Mucosa of descending colon (tissue), 3 donors: ENCODE measurements at places on chromosomes 13 and 19. TPM values are rescaled to one million over a fixed set of nuclear protein-coding genes. Genes with fewer than 3 reads are reported as not detected.

DNA sequence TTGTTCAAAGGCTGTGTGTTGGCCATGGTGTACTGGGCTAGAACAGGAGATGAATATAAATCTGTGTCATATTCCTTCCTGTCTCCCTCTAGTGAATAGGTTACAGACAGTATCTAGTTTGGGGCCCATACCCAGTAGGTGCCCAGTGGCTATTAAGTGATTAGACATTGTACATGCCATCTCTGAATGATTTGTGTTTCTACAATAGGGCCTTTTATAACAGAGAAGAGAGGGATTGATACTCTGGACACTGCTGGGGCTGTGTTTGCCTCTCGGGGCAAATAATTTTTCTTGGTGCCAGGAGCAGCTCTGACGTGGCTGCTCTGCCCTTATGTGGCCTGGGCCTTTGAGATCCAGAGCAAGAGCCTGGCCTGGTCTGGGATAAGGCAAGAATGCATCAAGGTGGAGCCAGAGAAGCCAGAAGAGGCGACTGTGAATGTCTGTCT is 403.1 kb downstream of the SPRY2 start:
- no peak for DNase-seq

DNA sequence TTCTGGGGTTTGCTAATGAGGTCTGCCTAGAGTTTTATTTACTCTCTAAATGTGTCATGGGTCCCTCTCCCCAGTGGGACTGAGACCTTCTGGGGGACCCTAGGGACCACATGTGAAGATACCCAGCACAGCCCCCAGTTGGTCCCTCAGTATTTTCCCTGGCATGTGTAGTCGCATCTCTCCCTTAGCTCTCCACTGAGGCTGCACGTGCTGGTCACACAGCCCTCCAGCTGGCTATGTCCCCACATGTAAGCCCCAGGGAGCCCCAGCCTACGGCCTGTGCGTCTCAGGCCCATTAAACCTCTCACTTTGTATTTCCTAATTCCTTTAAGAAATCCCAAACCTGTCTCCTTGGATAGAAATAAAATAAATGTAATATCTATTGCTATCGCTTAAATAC is 189.6 kb upstream of the TSHZ3 start:
- no peak for DNase-seq

Gene CACNA1A
- total RNA-seq: 2.3 TPM

Gene DCLK1
- total RNA-seq: 2.6 TPM

Gene CYP2A7
- total RNA-seq: not detected
